Activated CD4-positive, alpha-beta T cell treated with anti-CD3 and anti-CD28 coated beads for 36 hours (primary cell): ENCODE measurements at places on chromosomes 3 and 15. TPM values are rescaled to one million over a fixed set of nuclear protein-coding genes. Genes with fewer than 3 reads are reported as not detected.

DNA sequence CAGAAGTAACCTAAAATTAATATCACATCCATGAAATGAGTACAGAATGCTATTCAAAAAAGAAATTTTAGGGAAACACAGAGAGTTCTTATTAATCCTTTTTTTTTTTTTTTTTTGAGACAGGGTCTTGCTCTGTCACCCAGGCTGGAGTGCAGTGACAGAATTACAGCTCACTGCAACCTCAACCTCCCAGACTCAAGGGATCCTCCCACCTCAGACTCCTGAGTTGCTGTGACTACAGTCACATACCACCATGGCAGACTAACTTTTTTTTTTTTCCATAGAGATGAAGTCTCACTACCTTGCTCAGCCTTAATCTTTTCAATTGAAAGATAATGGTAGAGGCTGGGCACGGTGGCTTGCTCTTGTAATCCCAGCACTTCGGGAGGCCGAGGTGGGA, 6.3 kb upstream of the CRTC3 start:
- no peaks in the 10 kb centered on the region for H3K27me3 ChIP-seq
- no peaks in the 10 kb centered on the region for H3K36me3 ChIP-seq
- DNase-seq: peak; percentile 18
- peaks cover 6% of the 10 kb centered on the region for H3K4me1 ChIP-seq

DNA sequence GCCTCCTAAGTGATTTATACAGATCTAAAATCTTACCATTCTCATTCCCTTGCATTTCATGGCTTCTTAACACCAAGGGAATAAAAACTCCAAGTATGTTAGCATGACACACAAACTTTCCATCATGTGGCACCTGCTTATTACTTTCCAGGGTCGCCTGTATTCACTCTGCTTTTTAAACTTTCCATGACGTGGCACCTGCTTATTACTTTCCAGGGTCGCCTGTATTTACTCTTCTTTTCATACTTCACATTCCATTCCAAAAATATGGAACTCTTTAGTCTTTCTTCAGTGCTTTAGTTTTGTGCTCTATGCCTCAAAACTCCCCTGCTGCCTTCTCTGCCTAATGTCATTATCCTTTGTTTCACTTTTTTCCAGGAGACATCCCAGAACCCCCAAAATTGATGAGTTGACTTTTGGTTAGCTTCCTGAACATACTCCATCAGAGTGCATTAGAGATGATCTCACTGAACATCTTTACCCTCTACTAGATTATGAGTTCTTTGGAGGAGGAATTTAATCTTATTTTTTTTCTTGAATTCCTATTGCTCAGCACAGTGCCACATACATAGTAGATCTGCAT, 47.0 kb downstream of the CALML4 start:
- H3K27ac ChIP-seq: no peak overlapping the region
- H3K4me3 ChIP-seq: no peak overlapping the region
- DNase-seq: no peak
- H3K36me3 ChIP-seq: peaks cover 29% of the 10 kb centered on the region
- H3K27me3 ChIP-seq: no peaks in the 10 kb centered on the region

GRCh38 chr3:51931756-51932155, 9.9 kb downstream of the RRP9 start:
- no peak overlapping the region for H3K27ac ChIP-seq
- no peaks in the 10 kb centered on the region for H3K27me3 ChIP-seq
- H3K4me1 ChIP-seq: no peaks in the 10 kb centered on the region

- no peak overlapping the region for H3K27ac ChIP-seq
- no peak for DNase-seq
- no peaks in the 10 kb centered on the region for H3K36me3 ChIP-seq
- peaks cover 33% of the 10 kb centered on the region for H3K27me3 ChIP-seq
- H3K4me1 ChIP-seq: peaks cover 2% of the 10 kb centered on the region
Measured at GRCh38 chr15:29140475-29141307, 128.9 kb downstream of the NSMCE3 start.

- H3K4me1 ChIP-seq: peaks cover 73% of the 10 kb centered on the region
- DNase-seq: no peak
- H3K27ac ChIP-seq: no peak overlapping the region
- no peak overlapping the region for H3K4me3 ChIP-seq
- no peaks in the 10 kb centered on the region for H3K27me3 ChIP-seq
- H3K36me3 ChIP-seq: peaks cover 18% of the 10 kb centered on the region
Measured at GRCh38 chr3:28247286-28247685, 5.9 kb downstream of the CMC1 start.

DNA sequence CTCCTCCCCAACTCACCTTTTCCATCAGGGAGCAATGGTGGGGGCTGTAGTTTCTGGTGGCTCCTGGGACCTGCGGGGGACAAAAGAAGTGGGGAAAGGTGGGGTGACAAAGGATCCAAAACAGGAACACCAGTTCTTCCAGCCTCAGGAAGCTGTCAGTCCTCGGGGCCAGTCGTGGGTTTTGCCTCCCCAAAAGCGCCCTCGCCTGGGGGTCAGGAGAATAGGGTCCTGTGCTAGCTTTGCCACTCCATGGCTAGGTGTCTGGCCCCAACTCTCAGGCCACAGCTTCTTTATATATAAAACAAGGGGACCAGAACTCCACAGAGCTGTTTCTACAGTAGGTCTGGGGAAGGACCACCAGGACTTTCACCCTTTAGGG, 4.0 kb downstream of the CCDC9B start:
- H3K4me3 ChIP-seq: no peak overlapping the region
- no peaks in the 10 kb centered on the region for H3K27me3 ChIP-seq
- no peak overlapping the region for H3K27ac ChIP-seq
- peak; percentile 45 for DNase-seq
- no peaks in the 10 kb centered on the region for H3K36me3 ChIP-seq
- H3K4me1 ChIP-seq: peaks cover 16% of the 10 kb centered on the region

DNA sequence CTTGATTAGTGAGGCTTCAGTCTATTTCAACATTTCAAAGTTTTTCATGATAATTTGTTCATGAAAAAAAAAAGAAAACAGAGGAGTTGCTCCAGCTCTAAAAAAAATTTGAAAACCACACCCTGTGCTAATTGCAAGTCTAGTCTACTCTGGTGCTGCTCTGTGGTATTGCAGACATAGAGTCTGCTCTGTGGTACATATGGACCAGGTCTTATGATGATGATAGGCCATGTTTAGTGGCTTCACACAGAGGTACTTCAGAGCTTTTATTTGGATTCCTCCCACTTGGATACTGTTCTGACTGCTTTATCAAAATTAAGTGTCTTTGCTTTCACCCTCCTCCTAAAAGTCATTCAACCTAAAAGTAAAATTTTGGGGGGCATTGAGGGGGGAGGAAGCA, 160.8 kb downstream of the ALCAM start:
- peaks cover 4% of the 10 kb centered on the region for H3K36me3 ChIP-seq
- H3K27me3 ChIP-seq: no peaks in the 10 kb centered on the region
- peaks cover 17% of the 10 kb centered on the region for H3K4me1 ChIP-seq
- H3K4me3 ChIP-seq: no peak overlapping the region

GRCh38 chr3:112888381-112889085, 41.9 kb upstream of the CD200R1L start:
- no peak overlapping the region for H3K4me3 ChIP-seq
- H3K27me3 ChIP-seq: no peaks in the 10 kb centered on the region
- no peaks in the 10 kb centered on the region for H3K36me3 ChIP-seq
- DNase-seq: no peak
- H3K27ac ChIP-seq: no peak overlapping the region
- H3K4me1 ChIP-seq: no peaks in the 10 kb centered on the region

- peaks cover 70% of the 10 kb centered on the region for H3K4me1 ChIP-seq
- H3K4me3 ChIP-seq: peak overlapping the region; percentile 88
- peak; percentile 36 for DNase-seq
- H3K27ac ChIP-seq: peak overlapping the region; percentile 84
- H3K27me3 ChIP-seq: no peaks in the 10 kb centered on the region
- H3K36me3 ChIP-seq: peaks cover 2% of the 10 kb centered on the region
Measured at GRCh38 chr15:64842096-64842939, 603 bp downstream of the PLEKHO2 start.

GRCh38 chr3:104396974-104397669, 969.6 kb upstream of the ALCAM start:
- DNase-seq: no peak
- H3K4me1 ChIP-seq: no peaks in the 10 kb centered on the region
- no peaks in the 10 kb centered on the region for H3K36me3 ChIP-seq
- H3K27ac ChIP-seq: no peak overlapping the region

DNA sequence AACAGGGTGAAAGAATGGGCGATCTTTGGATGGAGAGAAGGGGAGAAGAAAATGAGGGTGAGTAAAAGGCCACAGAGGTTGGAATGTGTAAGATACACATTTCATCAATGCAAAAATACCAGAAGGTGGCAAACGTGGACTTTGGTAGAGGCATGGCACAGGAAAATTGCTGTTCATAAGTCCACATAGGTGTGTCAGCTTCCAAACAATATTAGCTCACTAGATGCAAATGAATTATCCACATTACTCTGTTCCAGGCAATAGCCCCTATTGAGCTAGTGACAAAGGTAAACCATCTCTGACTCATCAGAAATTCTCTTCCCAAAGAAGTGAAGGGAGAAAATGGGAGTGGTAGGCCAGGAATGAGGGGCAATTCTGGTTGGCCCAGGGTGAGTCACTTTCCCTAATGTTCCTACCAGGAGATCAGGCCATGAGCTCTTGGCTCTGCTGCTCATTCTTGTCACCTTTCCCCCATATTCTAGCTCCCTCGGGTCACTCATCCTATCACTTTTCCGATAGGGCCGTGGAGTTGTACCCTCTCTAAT, 19.9 kb downstream of the ACKR2 start:
- peaks cover under 1% of the 10 kb centered on the region for H3K27me3 ChIP-seq
- H3K27ac ChIP-seq: no peak overlapping the region
- H3K4me1 ChIP-seq: peaks cover 5% of the 10 kb centered on the region
- no peak for DNase-seq
- H3K36me3 ChIP-seq: no peaks in the 10 kb centered on the region

GRCh38 chr15:74722591-74722990, 2.7 kb downstream of the CYP1A1 start:
- H3K27me3 ChIP-seq: peaks cover 9% of the 10 kb centered on the region
- H3K4me3 ChIP-seq: no peak overlapping the region
- H3K36me3 ChIP-seq: no peaks in the 10 kb centered on the region
- peaks cover 13% of the 10 kb centered on the region for H3K4me1 ChIP-seq
- no peak overlapping the region for H3K27ac ChIP-seq
- DNase-seq: no peak

- no peak for DNase-seq
- H3K27me3 ChIP-seq: no peaks in the 10 kb centered on the region
- H3K27ac ChIP-seq: no peak overlapping the region
- H3K4me3 ChIP-seq: no peak overlapping the region
- H3K4me1 ChIP-seq: peaks cover 37% of the 10 kb centered on the region
- H3K36me3 ChIP-seq: peaks cover 26% of the 10 kb centered on the region
Measured at GRCh38 chr3:133592843-133593242, 19.4 kb downstream of the CDV3 start.

GRCh38 chr3:143413372-143413771, 293.8 kb downstream of the CHST2 start:
- H3K4me3 ChIP-seq: no peak overlapping the region
- no peak overlapping the region for H3K27ac ChIP-seq
- no peaks in the 10 kb centered on the region for H3K27me3 ChIP-seq
- H3K36me3 ChIP-seq: peaks cover 2% of the 10 kb centered on the region
- peaks cover 7% of the 10 kb centered on the region for H3K4me1 ChIP-seq

DNA sequence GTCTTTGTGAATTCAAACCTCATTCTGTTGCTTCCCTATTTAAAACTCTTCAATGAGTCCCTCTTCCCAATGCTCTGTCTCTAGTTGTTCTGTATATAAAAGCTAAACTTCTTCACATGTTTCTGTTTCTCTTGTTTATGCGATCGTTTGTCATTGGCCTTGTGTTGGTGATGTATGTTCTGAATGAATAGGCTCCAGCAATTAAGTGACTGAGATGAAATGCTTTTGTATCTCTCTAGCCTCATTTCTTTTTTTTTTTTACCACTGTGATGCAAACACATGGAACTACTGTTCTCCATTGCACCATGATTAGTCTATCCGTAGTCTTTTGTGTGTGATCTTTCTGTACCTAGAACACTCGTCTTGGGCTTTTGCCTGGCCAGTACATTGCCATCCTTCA, 380.5 kb upstream of the TPRG1 start:
- DNase-seq: no peak
- no peak overlapping the region for H3K27ac ChIP-seq
- H3K4me1 ChIP-seq: peaks cover 9% of the 10 kb centered on the region
- no peak overlapping the region for H3K4me3 ChIP-seq
- no peaks in the 10 kb centered on the region for H3K27me3 ChIP-seq

DNA sequence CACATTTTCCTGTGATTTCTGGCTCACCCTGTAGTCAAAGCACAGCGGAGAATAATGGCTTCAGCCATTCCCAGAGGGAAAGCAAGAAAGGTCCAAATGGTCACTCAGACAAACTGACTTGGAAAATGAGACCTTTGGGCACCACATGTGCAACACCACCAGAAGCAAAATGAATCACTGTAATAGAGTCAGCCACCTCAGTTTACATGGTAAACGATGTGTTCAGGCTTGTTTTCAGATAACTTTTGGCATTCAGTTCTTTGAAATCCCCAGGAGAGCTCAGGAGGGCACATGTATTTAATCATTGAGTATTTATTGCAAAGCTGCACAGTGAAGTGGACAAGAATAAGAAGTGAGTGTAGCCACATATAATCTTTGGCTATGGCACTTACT, 38.4 kb upstream of the ALCAM start:
- no peak overlapping the region for H3K27ac ChIP-seq
- H3K4me3 ChIP-seq: no peak overlapping the region
- H3K4me1 ChIP-seq: peaks cover under 1% of the 10 kb centered on the region
- DNase-seq: no peak

DNA sequence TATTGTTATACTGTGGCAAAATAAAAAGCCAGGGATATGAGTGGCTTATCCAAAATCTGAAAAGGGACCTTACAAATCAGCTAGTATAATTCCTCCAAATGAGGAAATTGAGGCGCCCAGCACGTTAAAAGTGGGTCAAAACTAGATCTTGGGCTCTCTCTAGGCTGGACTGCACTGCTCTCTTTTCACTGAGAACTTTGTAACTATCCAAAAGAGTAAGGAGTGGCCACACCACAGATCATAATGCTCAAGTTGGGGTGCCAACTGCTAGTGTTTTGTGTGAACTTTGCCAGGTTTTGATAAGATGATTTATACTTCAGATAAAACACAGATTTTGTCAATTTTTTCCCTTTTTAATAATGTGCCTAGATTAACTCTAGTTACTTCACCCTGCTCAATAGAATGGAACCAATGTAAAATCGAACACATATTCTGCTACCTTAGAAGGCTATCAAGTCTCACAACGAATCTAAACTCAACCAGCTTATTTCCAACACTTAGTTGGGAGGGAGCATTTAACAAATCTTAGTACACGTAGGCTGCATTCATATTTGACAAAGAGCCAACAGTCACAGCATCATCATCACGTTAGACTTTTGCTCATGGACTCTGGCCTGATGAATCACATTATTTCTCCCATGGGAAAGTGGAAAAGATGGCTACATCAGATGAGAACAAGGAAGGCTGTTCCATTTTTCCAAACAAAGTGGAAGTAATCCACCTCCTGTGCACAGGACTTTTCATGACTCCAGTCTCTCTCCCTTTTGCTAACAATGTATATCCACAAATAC, 64.4 kb downstream of the ABI3BP start:
- H3K27me3 ChIP-seq: peaks cover 17% of the 10 kb centered on the region
- no peaks in the 10 kb centered on the region for H3K4me1 ChIP-seq
- H3K27ac ChIP-seq: no peak overlapping the region
- no peak for DNase-seq
- H3K4me3 ChIP-seq: no peak overlapping the region
- no peaks in the 10 kb centered on the region for H3K36me3 ChIP-seq

ABHD17C gene
- 6.7 TPM for total RNA-seq

ARMC8 gene
- 46.2 TPM for total RNA-seq

SGO1 gene
- total RNA-seq: 29.4 TPM

ITPR1 gene
- total RNA-seq: 48.6 TPM

XIRP1 gene
- 2.2 TPM for total RNA-seq

DPP8 gene
- 25.8 TPM for total RNA-seq

PLSCR2 gene
- total RNA-seq: 0.25 TPM
